ENCODE measurements at places on chromosomes 7 and 10.

DNA sequence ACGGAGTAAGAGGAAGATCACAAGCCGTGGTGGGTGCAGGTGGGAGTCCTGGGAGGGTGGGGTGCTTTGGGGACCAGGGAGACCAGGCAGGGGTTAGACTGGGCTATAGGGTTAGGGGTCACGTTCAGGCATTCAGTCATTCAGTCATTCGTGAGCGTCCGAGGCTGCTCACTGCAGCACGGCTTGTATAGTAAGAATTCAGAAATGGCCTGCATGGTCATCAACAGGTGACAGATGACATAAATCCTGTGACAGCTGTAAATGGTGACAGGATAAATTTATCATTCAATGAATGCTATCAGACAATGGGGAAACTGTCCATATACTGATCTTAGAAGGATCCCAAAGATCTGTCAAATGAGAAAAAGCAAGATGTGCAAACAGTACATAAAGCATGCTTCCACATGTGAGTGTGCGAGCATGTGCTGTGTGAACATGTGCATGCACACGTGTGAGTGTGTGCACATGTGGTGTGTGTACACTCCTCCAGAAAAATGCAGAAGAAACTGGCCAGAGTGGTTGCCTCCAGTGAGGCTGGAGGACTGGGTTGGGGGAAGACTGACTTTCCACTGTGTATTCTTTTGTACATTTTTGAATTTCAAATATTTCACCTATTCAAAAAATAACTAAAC lies 32.0 kb upstream of the SMARCD3 start:
- no peak for DNase-seq

DNA sequence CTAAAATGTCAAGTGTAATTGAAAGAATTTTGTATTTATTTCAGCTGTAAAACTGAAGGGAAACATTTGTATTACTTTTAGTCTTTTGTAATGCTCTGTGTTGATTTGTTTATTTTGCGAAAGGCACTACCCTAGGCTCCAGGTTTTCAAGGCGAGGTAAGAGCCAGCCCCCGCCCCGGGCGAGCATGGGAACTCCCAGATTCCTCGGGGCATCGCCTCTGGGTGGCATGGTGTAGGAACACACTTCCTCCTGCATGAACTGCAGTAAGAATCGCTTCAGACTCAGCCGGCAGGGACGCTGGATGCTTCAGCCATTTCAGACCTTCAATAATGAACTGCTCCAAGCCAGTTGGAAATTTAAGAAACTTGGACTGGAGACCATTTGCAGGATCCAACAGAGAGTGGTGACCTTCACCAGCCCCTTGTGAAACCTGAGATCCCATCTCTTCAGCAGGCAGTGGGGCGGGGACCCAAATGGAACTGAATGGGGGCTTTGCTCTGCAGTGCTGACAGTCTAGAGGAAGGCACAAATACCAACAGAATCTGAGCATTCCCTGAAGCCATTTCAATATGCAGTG lies 544.3 kb upstream of the MGMT start:
- DNase-seq, result no peak

GRCh38 chr10:26199841-26200240 lies 16.7 kb upstream of the GAD2 start:
- no peak for DNase-seq

GRCh38 chr7:100109521-100110163 lies 8.2 kb downstream of the AP4M1 start:
- no peak for DNase-seq

DNA sequence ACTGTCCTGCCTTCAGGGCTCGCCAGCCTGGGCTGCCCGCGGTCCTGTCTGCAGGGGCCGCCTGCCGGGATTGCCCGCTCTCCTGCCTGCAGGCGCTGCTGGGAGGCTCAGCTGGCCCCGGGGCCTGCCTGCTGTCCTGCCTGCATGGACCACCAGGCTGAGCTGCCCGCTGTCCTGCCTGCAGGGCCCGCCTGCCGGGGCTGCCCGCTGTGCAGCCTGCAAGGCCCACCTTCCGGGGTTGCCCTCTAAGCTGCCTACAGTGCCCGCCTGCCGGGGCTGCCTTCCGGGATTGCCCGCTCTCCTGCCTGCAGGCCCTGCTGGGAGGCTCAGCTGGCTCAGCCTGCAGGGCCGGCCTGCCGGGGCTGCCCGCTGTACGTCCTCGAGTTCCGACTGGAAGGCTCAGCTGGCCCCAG lies 164.4 kb downstream of the GLRX3 start:
- DNase-seq, result peak; percentile 59

DNA sequence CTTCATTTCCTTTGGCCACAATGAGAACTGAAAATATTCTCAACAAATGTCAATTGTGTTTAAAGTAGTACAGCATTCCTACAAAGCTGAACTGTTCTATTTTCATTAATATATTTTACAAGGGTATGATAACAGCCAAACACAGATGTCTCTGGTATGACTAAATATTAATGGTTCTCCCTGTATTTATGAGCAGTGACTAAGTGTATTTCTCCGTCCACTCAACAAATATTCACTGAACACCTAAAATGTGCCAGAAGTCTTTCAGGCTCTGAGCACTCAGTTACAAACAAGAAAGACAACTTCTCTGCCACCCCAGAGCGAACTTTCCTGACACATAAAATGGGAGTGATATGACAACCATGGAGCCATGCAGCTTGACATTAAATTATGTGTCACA lies 135.6 kb downstream of the VPS41 start:
- no peak for DNase-seq

GRCh38 chr7:45643630-45644029 lies 69.5 kb downstream of the ADCY1 start:
- no peak for DNase-seq

DNA sequence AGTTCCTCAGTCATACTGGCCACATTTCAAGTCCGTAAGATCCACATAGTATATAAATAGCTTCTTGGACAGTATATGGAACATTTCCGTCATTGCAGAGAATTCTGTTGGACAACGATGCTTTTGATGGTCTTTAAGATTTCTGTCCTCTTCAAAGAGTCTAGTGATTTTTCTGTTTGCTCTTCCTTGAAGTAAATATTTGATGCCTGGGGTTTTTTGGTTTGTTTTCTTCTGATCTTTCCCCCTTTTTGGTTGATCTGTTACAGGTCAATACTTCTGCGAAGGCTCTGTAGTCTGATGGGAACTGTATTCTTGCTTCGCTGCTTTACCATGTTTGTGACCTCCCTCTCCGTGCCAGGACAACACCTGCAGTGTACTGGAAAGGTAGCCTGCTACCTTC lies 42.3 kb upstream of the VDAC2 start:
- DNase-seq, result no peak

- no peak for DNase-seq
These were observed 47.7 kb downstream of the ZCCHC24 start for GRCh38 chr10:79397575-79398303.

GRCh38 chr10:51879238-51879637 lies 179.8 kb upstream of the CSTF2T start:
- DNase-seq, result no peak

DNA sequence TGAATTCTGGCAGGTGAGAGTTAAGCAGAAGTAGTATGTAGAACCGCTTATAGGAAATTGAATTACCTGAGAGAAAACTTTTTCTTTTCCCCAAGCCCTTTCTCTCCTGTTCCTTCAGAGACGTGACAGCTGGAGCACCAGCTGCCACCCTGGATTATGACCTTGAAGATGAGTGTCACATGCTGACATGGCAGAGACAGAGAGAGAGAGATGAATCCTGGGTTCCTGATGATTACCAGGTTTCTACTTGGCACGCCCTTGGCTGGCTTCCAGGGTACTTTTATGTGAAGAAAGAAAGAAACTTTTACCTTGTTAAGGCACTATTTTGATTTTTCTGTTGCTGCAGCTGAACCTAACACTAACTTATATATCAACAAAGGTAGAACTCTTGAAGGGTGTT lies 99.9 kb downstream of the GPR26 start:
- no peak for DNase-seq

GRCh38 chr7:40966693-40967092 lies 736.2 kb downstream of the INHBA start:
- DNase-seq, result no peak

GRCh38 chr7:14875941-14876587 lies 26.5 kb downstream of the DGKB start:
- DNase-seq, result no peak

DNA sequence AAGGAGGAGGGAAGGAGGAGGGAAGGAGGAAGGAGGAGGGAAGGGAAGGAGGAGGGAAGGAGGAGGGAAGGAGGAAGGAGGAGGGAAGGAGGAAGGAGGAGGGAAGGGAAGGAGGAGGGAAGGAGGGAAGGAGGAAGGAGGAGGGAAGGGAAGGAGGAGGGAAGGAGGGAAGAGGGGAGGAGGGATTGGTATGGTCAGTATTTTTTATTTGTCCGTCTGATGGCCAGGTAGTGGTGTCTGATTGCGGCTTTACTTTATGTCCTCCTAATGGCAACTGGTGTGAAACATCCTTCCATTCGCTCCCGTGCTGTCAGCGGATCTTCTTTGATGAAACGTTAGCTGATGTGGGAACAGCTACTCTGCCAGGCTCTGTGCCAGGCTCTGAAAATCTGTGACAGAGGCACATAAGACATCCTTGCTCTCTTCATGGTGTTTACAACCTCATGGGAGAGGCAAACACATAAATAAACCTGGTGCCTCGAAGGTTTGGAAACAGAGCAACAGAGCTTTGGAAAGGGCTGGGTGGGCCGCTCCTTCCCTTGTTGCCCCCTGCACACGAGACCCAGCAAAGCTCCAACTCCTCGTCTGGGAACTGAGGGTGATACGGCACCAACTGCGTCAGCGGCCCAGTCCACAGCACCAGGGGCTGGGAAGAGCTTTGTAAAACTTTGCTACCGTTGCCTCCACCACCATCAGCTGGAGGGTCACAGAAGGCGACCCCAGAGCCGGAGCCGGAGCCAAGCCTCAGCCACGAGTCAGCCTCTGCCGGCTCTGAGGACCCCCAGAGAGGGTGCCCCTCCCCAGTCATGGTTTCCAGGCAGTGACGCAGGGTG lies 40.3 kb downstream of the PDGFA start:
- no peak for DNase-seq

- DNase-seq, result no peak
These were observed 2.2 kb downstream of the POLM start for GRCh38 chr7:44080118-44080517.

GRCh38 chr10:91604553-91605534 lies 28.0 kb downstream of the PPP1R3C start:
- no peak for DNase-seq

GRCh38 chr7:124754576-124755268 lies 10.9 kb downstream of the GPR37 start:
- DNase-seq, result no peak

GRCh38 chr7:106731646-106732444 lies 70.9 kb upstream of the CCDC71L start:
- DNase-seq, result no peak

GRCh38 chr7:17298840-17299482 lies 509 bp downstream of the AHR start:
- peak; percentile 57 for DNase-seq

DNA sequence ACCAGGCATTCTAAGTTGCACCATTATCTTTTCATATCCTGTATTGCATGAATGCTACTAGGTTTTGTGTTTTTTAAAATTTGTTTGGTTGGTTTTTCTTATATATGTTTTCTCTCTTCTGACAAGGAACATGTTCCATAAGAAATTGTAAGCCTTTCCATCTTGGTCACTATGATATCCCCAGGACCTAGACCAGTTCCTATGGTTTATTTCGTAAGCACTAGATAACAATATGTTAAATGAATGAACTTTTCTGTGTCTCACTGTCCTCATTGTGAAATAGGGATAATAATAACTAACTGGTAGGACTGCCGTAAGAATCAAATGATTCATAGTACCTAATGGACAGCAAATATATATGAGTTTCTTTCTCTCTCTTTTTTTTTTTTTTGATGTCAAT lies 146.3 kb downstream of the SEMA3E start:
- DNase-seq, result no peak

DNA sequence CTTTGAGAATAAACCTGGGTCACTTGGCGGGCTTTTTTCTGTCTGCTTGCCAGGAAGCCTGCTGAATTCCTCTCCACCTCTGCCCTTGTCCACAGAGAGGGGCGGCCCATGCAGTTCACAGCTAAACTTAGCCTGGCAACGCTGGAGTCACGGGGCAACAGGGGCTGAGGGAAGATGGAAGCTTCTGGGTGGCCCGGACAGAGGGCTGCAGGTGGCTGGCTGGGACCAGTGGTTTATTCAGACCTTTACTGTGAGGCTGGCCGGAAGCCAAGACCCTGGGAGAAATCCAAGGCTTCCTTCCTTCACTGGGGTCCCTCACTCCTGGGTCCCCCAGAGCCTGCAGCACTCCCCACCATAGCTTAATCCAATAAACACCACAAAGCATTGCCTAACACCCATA lies 17.0 kb downstream of the ITPRIP start:
- DNase-seq, result no peak

GRCh38 chr10:47408606-47409005 lies 24.5 kb upstream of the ZNF488 start:
- no peak for DNase-seq

DNA sequence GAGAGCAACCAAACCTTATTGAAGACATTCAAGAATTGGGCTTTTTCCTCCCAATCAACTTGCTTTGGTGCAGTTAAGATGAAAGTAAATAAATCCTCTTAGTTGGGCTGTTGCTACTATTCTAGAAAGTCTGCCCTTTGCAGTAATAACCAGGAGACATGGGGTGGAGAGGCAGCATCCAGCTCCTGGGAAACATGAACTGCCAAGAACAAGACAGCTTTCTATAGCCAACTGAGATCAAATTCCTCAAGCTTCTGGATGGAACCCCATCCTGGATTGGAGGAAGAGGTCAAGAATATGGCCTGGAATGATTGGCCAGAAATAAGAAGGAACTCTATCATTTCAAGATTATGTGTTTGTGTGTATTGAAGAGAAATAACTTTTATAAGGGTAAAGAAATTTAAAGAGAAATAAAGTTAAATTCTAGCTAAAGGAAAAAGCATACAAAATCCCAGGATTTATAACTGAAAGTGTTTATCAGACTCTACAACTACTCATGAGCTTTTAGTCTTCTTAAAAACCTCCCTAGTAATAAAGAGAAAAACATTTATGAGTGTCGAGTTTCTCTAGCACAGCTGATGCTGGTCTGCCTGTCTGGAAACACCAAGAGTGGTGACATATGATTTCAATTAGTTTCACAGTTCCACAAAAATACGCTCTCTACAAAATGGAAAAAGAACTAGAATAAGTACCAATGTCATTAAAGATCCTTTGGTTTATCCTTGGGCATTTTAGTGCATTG lies 70.1 kb upstream of the COL1A2 start:
- no peak for DNase-seq

DNA sequence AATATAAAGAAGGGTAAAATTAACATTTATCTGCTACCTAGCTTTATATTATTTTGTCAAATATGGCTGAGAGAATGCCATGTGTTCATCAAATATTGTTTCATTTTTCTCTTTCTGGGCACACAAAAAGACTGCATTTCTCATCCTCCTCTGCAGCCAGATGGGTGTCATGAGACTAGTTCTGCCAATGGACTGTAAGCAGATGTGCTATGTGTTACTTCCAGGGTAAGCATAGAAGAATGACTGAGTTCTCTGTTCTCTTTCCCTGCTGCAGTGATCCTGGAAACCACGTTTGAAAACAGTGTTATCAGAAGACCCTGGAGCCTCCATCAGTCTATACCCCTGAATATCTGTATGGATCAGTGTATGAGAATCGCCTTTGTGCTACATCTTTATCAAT lies 24.1 kb upstream of the SLK start:
- DNase-seq, result no peak
